ENCODE measurements at places on chromosomes 3 and 15.

DNA sequence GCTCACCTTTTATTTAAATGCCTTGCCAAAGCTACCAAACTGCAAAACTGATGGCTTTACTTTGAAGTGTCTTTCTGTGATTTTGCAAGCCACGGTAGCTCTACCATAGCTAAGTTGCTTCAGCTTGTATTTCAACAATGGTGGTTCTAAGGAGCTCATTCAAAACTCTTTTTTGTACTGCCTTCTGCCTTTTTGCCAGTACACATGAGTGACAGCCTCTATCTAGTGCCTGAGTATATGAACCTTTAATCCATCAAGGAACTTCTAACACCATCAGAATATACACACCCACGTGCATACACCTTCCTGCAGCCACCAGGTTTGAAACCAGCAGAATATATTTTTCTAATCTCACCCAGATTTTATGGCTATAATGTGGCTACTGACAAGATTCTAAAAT is 10.4 kb upstream of the NR2F2 start:
- no peak for DNase-seq

DNA sequence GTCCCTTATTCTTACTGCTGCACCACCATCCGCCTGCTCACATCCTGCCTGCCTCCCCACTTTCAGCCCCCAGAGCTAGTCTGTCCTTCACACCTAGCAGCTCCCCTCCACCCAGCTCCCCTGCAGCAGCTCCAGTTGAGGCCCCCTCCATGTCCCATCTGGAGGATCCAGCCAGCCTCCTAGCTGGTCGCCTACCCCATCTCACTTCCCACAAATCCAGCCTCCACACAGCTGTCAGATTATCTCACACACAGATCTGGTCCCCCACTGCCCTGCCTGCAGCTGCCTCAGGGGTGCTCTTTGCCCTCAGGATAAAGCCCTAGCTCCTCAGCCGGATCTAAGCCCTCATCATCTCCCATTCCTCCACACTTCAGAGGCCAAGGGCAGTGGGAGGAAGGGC is 8.8 kb upstream of the SEMA7A start:
- no peak for DNase-seq

- no peak for DNase-seq
Measured at GRCh38 chr15:94125156-94125555, 106.2 kb upstream of the MCTP2 start.

GRCh38 chr3:23079976-23080375 is 123.2 kb upstream of the UBE2E2 start:
- no peak for DNase-seq

GRCh38 chr3:45558431-45558830 is 36.1 kb upstream of the LIMD1 start:
- no peak for DNase-seq

DNA sequence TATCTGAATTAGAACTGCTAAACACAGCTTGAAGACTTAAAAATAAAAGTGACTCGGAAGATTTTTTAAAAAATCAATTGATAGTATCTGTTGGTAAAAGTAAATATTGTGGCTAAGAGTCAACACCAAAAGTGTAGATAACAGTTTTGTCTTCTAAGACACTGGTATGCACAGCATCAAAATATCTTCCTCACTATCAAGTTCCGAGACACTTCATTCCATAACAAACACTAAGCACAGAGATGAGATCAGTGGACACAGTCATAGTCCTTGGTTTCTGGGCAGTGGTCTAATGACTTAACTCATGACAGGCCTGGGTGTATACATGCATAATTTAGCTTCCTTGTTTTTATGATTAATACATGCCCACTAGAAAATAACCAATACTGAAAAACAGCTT is 63.2 kb downstream of the PXYLP1 start:
- DNase-seq = no peak

DNA sequence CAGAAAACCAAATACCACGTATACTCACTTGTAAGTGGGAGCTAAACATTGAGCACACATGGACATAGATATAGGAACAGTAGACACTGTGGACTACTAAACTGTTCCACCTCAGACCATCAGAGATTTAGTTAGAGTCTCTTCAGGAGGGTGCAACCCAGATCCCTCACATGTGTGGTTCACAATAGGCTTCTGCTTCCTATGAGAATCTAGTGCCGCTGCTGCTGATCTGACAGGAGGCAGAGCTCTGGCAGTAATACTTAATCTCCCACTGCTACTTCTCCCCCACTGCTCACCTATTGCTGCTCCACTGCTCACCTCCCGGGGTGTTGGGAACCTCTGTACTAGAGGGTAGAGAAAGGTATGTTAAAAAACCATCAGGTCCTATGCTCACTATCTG is 533.3 kb downstream of the NSUN3 start:
- no peak for DNase-seq

DNA sequence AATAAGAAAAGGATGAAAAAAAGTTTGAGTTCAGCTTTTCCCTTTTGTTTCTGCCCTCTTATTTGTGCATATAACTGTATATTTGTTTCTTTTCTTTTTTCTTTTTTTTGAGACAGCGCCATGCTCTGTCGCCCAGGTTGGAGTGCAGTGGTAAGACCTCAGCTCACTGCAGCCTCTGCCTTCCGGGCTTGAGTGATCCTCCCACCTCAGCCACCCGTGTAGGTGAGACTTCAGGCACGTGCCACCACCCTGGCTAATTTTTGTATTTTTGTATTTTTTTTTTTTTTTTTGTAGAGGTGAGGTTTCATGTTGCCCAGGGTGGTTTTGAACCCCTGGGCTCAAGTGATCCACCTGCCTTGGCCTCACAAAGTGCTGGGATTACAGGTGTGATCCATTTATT is 31.4 kb downstream of the RNF111 start:
- DNase-seq = no peak

GRCh38 chr3:140501061-140501769 is 176.6 kb upstream of the TRIM42 start:
- no peak for DNase-seq

- DNase-seq = no peak
Measured at GRCh38 chr3:27749643-27750042, 27.5 kb upstream of the EOMES start.

GRCh38 chr3:151262871-151263525 is 15.3 kb downstream of the P2RY14 start:
- no peak for DNase-seq

GRCh38 chr3:81198756-81199155 is 562.7 kb downstream of the GBE1 start:
- no peak for DNase-seq

DNA sequence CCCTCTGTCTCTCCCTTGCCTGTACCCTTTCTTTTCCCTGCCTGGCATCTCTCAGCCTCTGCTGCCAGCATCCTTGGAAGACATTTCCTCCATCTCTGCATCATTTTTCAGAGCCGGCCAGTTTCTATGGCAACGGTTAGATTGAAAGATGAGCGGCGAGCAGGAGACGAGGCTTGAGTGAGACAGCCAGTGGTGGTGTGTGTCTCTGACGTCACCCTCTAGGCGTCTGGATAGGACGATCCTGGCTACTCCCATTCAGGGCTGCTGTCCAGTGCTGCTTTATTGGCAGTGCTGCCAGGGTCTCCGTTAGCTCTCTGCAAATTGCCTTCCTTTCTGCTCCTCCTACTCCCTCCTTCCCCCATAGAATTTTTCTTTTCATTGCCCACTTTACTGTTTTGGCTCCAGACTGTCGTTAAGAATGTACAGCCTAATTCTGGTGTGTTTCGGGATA is 57.9 kb downstream of the TRAK1 start:
- DNase-seq = no peak

DNA sequence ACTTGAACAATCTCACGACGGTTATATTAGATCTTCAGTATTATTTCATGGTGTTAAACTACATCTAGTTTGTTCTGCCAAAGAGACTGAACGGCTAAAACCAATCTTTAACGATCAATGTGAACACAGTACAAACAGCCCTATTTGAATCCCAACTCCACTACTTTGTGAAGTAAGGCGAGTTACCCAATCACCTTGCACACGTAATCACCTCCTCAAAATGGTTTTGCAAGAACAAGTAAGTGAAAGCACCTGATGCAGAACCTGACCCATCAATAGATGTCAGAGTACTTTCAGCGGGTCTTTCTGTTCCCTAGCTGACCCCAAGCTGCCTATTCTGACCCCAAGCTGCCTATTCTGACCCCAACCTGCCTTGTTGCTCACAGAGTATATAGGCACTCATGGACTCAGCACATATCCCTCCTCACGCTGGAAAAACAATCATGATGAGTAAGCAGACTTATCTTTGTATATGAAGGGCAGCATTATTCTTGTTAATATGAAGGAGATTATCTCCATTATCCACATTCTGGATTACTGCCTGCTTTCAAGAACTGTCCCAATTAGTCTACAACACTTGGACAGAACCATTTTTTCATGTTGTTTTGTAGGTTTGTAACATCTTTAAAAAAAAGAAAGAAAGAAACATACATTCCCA is 3.7 kb downstream of the KPNA1 start:
- DNase-seq = no peak

DNA sequence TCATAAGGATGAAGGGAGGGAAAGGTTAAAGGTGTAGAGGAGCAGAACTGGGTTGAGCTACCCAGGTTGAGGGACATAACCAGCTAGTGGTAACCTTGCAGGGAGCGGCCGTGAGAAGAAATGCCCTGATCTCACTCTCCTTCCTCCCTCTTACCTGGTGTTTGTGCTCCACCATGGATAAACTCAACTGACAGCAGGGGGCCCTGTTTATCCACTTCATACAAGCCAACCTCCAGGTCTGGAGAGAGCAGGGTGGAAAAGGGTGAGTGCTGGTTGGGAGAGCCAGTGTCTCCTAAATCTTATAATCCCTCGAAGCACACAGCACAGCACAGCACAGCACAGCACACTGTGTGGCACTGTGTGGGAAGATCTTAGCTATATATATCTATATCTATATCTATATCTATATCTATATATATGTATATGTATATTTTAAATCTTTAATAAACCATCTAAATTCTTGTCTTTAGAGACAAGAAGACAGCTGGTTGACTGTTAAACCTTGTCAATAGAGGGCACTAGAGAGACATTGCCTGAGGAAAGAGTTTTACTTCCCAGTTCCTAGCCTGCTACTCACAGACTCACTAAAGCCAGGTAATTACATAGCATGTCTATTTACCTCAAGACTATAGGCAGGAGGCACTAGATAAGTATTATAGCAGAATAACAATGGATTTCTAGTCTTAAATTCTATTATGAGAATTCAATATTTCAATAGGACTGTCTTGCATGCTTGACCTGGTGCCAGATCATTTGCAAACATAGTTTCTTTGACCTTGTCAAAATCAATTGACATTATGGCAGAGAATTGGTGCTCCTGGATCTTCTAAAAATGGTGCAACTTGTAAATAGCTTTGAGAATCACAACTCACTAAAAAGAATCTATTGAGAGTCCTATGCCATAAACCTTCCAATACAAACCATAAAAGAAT is 21.7 kb upstream of the FMN1 start:
- no peak for DNase-seq

GRCh38 chr3:195441992-195442572 is 738 bp downstream of the ACAP2 start:
- DNase-seq = peak; percentile 58

- no peak for DNase-seq
Measured at GRCh38 chr3:197394464-197395321, 96.3 kb upstream of the DLG1 start.

GRCh38 chr15:69939513-69940440 is 157.9 kb downstream of the TLE3 start:
- no peak for DNase-seq

- no peak for DNase-seq
Measured at GRCh38 chr3:119018690-119019463, 15.8 kb downstream of the IGSF11 start.

DNA sequence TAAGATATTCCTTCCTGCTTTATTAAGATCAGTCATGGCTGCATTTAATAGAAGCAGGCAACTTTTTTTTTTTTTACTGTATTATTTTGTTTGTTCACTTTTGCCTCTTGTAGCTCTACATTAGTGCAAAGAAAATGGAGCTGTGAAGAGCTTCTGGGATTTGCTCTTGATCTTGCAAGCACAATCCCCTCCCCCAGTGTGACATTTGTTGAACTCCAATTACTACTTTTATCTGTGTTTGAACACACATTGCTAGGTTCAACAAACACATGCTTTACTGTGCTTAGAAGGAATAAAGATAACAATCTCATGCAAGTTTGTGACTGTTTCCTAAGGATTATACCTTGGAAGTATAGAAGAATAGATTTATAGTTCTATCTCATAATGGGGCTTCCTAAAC is 648.8 kb downstream of the NLGN1 start:
- DNase-seq = no peak

- no peak for DNase-seq
Measured at GRCh38 chr3:42661593-42662022, 8.1 kb downstream of the ZBTB47 start.

GRCh38 chr3:186638259-186638658 is 1.9 kb upstream of the FETUB start:
- DNase-seq = no peak

DNA sequence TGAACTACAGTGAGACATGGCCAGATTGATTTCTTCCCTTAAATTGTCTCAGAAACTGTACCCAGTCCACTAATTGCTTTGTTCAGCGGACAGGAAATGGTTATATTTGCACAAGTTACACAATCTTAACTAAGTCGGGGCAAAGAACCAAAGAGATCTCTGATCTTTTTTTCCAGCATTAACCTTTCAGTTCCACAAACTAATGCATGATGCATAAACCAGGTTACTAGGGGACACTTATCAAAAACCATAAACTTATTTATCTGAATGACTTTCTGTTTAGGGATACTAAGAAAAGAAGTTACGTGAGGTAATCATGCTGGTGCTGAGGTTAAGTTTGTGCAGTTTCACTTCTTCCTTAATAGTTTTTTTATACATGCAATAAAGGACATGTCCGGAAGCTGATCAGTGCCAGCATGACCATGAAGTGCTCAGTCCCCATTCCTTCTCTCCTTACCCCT is 22.4 kb downstream of the FNDC3B start:
- peak; percentile 19 for DNase-seq

GRCh38 chr3:69012800-69013252 is 658 bp downstream of the EOGT start:
- no peak for DNase-seq

DNA sequence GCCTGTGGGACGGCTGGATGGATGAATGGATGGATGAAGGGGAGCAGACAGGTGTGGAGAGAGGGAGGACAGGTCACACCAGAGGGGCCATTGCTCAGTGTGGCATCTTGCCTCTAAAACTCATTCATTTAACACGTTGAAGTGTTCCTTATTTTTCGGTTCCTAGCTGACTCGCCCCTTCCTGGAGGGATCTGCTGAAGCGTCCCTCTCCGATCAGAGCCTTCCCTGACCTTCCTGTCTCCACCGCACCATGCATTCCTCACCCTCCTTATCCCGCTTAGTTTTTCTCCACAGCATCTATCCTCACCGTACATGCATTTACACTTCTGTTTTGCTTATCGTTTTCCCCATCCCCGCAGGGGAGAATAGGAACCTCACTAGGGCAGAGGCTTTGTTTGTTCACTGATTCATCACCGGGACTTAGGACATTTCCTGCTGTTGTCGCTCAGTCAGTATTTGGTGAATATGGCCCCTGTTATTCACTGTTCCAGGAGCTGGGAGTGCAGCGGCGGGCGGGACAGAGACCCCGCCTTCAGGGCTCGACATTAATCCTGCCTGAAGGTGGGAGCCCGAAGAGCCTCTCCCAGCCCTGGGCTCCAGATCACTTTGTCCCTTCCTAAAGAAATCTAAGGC is 32.0 kb downstream of the FOXL2 start:
- DNase-seq = no peak
